Endothelial cell of umbilical vein (primary cell): ENCODE measurements at places on chromosomes 5 and 9. TPM values are rescaled to one million over a fixed set of nuclear protein-coding genes. Genes with fewer than 3 reads are reported as not detected.

ADAMTS2 gene
- not detected in 2 replicates for total RNA-seq

PCDHAC2 gene
- total RNA-seq: 0.90 and 1.00 TPM in 2 replicates

DNA sequence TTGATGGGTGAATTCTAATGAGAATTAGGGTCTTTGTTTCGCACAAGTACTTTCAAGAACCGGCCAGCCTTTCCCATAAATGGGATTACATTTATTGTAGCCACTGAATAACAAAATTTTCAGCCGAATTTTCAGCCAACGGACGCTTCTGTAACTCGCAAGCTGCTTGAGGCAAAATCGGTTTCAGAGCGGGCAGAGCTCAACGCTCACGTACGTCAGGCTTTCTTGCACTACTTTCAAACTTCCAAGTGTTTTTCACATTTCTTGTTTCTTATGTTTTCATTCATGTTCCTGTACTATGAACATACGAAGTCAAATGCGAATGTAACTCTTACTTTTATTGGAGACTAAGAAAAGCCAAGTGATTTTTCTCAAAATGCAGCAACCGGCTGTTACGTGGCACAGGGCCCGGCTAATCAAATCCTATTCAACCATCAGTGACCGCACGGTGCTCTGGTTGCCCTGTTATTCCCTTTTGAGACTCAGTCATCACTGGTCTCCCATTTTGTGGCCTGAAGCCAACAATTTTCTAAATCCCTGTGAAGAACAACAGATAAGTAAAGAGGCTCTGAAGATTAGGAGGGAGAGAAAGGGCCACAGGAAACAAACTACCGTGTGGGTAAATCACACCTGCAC, 68.5 kb downstream of the SLC28A3 start:
- no peak for DNase-seq

- DNase-seq: no peak
Measured at GRCh38 chr5:161535762-161536161, 10.8 kb downstream of the GABRB2 start.

- DNase-seq: no peak
Measured at GRCh38 chr5:10329820-10330481, 22.2 kb upstream of the CMBL start.
